Retinal pigment epithelial cell (primary cell): ENCODE measurements at places on chromosomes 7 and 10.

GRCh38 chr10:79431428-79431827 is 14.0 kb downstream of the ZCCHC24 start:
- no peak for DNase-seq

DNA sequence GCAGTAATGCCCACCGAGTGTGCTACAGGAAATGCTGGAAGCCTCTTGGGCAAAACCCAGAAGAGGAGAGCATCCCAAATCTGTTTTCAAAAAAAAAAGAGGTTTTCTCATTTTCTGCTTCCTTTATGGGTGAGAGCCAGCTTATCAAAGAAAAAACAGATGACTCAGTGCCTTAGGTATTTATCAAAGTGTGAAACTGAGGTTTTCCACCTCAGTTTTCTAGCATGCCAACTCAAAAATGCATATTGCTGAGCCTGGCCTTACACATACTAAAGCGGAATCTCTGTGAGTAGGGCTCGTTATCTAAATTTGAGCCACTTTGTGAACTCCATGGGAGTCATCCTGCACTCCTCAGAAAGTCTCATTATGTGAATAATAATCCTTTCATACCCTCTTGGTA is 705.1 kb downstream of the SUGCT start:
- DNase-seq: peak; percentile 31

DNA sequence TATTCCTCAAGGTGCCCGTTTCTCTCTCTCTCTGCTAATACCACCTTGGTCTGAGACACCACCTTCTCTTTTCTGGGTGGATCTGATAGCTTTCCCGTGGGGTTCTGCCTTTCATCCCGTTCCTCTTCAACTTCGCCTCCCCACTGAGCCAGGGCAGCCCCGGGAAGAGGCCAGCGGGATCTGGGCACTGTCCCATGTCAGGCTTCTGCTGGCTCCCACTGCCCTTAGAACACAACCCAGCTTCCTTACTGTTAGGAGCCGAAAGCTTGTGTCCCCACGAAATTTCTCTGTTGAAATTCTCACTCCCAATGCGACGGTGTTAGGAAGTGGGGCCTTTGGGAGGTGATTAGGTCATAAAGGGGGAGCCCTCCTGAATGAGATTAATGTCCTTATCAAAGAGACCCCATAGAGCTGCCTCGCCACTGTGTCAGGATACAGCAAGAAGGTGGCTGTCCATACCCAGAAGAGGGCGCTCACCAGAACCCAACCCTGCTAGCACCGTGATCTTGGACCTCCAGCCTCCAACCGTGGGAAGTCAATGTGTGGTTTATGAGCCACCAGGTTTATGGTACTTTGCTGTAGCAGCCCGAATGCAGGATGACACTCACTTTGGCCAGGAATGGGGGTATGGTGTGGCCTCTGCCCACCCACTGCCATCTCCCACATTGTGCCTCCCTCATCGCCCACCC is 79.2 kb downstream of the CAMK1D start:
- DNase-seq: no peak

DNA sequence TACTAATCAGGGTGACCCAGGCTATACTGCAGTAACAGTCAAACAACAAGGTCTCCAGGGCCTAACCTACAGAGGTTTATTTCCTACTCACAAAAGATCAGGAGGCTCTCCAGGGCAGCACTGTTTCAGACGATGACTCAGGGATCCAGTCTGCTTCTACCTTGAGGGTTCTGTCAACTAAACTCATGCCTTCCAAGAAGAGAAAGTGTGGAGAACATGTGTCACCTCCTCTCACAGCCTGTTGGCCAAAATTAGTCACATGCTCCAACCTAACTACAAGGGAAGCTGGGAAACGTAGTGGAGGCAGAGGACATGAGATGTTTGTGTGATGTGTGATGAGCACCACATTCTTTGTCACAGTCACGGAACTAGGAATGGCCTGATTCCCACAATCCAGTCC is 14.7 kb upstream of the INA start:
- no peak for DNase-seq

- no peak for DNase-seq
These were observed 31.1 kb downstream of the LMTK2 start for GRCh38 chr7:98137826-98138151.

DNA sequence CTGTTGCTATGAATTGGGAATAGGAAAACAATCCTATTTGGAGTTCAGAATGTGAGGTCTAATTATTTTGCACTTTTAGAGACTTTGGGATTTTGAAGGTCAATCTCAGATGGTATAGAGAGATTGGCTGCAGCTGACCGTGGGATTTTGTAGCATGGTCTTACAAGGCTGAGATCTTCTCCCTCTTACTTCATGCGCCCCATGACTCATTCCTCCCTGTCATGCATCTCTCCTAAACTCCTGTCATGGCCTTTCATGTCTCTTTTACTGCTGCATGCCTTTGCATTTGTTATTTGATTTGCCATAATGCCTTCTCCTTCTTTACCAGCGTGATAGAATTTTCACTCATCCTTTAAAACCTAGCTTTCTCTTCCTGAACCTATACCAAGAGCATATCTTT is 133.1 kb downstream of the BBS9 start:
- no peak for DNase-seq

- peak; percentile 41 for DNase-seq
These were observed 90.6 kb upstream of the ODAD2 start for GRCh38 chr10:28089467-28089866.
